ENCODE measurements at places on chromosomes 7 and 10. TPM values are rescaled to one million over a fixed set of nuclear protein-coding genes. Genes with fewer than 3 reads are reported as not detected.

- no peak for DNase-seq
Measured at GRCh38 chr10:124592101-124592500, 130.5 kb downstream of the LHPP start.

CAMK2G gene
- 34.7 TPM for polyA plus RNA-seq

GRCh38 chr7:40475681-40475982 is 340.8 kb downstream of the SUGCT start:
- DNase-seq, result no peak

FKBP6 gene
- polyA plus RNA-seq, result 0.57 TPM

DNA sequence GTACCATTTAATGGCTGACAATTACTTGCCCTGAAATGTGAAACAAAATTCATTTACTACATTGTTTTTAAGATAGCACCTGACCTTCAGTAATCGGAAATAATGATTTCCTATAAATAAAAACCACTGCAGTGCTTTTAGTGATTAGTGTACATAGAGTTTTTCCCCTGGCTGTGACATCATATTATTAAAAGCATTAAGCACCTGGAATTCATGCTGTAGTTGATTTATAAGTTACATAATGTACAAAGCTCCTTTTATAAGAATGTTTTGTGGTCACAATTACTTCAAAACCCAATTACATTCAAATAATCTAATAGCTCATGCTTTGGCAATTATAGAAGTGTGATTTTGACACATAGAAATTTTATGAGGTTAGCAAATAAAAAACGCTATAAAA is 44.3 kb upstream of the EIF4H start:
- no peak for DNase-seq

ANKRD61 gene
- 0.48 TPM for polyA plus RNA-seq

AKR1C8 gene
- not detected for polyA plus RNA-seq

DNA sequence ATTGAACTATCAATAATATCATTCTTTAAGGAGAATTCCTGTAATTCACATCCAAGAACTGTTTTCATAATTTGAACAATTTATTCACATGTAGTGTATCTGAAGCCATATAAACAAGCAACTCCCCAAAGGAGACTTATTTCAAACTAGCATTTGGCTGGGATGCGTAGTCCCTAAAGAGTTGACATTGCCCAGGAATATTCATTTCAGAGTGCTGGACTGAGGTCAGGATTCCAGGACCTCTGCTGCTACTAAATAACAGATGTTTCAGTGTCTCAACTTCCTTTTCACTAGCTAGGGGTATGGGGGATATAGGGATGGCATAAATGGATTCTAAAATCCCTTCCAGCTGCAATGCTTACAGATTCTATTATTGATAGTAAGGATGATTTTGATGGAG is 177.0 kb downstream of the TSPAN12 start:
- DNase-seq, result peak; percentile 82

GRCh38 chr7:46170792-46171191 is 249.7 kb upstream of the IGFBP3 start:
- DNase-seq, result no peak

- DNase-seq, result no peak
Measured at GRCh38 chr10:96034625-96035024, 8.8 kb upstream of the CCNJ start.

DNA sequence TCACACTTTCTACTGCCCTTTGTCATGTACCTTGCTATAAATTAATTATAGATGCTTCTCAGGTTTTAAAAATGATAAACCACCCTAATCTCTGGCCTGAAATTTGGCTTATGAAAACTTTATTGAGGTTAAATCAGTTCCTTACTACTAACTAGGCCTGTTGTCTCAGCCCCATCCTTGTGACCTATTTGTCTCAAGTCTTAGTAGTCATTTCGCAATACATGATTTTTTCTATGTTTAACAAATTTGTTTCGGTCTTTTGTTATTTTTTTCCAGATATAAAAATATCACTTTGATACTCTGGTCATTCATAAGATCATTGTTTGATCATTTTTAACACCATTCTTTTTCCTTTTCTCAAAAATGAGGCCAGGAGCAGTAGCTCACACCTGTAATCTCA is 411.6 kb downstream of the GFRA1 start:
- no peak for DNase-seq

KCNH2 gene
- polyA plus RNA-seq, result 14.4 TPM

DNA sequence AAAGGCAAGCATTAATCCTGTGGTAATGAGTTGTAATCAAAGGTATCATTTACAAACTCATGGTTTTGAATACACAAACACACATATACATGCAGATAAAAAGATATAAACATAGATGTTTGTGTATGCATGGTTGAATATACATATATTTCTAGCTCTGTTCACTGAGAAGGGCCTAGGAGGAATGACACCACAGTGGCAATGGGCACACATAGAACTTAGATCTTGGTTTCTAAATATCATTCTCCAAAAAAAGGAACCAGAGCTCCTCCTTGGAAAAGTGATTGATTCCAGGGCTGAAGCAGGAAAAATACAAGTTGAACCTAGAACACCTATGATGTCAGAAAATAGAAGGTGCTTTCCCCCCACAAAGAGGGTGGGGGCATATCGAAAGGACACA is 6.9 kb downstream of the CUL2 start:
- no peak for DNase-seq

DNA sequence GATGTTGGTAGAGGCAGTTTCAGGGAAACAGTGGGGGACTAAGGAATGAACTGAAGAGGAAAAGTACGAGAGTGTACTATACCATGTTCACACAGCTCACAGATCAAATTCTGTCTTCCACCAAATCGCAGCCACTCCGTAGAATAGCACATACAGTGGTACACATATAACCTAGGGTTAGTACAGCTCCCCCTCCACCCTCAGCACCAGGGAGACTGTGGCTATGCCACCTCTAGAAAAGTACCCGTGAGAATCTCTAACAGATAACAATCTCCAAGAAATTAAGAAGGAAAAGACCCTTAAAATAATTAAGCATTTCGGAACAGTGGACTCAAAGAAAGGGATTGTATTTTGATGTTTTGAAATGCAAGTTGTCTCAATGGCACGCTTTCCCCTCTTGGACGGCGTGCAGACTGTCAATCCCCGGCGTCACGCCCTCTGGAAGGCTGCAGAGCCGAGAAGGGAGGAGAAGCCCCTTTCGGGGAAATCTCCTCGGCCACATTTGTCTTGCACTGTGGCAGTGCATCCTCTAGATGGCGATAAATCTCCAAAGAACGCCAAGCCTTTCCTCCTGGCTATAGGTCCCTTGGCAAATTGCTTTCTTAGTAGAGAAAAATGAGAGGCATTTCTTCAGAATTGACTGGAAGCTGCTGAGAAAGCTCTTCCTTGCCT is 345.0 kb downstream of the REEP3 start:
- peak; percentile 84 for DNase-seq

OR2A12 gene
- not detected for polyA plus RNA-seq

STOX1 gene
- polyA plus RNA-seq, result 2.9 TPM

SYT15B gene
- polyA plus RNA-seq, result 1.7 TPM

- no peak for DNase-seq
Measured at GRCh38 chr10:97090035-97090434, 95.7 kb downstream of the SLIT1 start.

- DNase-seq, result no peak
Measured at GRCh38 chr7:65975814-65976445, 6.1 kb downstream of the GUSB start.

FZD1 gene
- 23.2 TPM for polyA plus RNA-seq

- DNase-seq, result no peak
Measured at GRCh38 chr7:90409667-90410066, 6.4 kb downstream of the CLDN12 start.

OPN4 gene
- polyA plus RNA-seq, result 2.0 TPM

- DNase-seq, result no peak
Measured at GRCh38 chr7:81297317-81297716, 378.5 kb upstream of the SEMA3C start.

DNA sequence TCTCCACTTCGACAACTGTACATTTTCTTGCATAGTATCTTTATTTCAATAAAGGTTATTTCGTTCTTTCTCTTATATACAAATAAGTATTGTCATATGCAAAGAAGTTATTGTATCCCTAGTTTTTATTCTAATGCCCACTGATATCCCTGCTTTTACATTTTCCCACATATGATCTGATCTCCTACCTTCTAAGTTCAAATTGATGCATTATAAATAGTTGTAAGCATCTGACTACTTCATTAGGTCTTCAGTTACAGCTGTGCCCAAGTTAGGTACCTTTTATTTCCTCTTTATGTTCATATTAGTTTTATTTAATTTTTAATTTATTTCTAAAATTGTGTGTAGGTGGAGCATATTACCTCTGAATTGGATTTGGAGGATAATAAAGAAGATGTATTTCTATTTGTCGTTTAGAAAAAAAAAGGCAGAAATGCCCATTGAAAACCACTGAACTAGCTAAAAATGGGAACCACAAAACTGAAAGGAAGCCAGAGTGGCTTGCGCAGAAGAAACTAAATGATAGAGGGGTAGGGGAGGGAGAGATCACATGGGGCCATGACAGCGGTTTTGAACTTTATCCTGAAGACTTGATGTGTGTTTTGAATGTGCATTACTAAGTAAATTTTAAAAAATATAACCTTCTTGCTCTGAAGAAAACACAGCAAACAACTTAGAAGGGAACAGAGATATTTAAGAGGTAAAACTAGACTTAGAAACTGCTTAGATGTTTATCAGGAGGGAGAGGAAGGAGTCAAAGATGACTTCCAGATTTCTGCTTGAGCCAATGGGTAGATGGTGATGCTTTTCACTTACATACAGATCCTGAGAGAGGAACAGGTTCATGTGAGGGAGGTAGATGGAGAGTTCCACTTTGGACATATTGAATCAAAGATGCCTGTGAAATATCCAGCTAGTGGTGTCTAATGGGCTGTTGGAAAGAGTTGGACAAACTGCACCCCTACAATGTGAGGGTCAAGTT is 9.3 kb upstream of the ZC3HAV1L start:
- peak; percentile 25 for DNase-seq

DNA sequence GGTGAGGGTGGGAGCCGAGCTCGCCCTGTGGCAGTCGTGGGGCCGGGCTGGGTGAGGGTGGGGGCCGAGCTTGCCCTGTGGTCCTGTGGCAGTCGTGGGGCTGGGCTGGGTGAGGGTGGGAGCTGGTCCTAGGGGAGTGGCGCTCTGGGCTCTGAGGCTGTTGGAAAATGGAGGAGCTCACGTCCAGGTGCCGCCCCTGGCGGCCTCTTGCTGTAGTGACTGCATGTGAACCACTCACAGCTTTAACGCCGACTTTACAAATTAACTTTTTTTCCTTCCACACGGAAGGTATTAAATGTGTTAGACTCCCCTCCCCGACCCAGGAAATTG is 312.6 kb downstream of the WDR37 start:
- DNase-seq, result peak; percentile 26

- DNase-seq, result peak; percentile 76
Measured at GRCh38 chr7:144834641-144835144, 1.2 kb downstream of the TPK1 start.

DNA sequence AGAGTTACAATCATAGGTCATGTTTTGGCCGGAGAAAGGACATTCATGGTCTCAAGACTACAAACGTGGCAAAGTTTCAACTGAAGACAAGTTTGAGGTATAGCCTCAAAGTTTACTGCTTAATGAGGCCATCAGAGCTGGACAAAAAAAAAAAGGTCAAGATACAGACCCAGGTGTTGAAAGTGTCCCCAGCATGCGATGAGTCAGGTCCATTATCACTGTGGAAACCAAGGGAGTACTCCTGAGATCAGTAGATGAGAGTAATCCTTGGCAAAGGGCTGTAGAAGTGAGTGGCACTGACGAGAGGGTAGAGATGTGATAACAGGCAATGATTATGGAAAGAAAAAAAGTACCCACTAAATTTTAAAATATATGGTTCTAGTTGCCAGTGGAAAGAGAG is 80.1 kb upstream of the LRRN3 start:
- DNase-seq, result no peak

Measured in muscle of leg (tissue), 16 donors.